EL (cell line): ENCODE measurements at places on chromosomes 1 and 21.
A peak's percentile ranks its signal among the peaks of the same experiment; 100 is the strongest.

DNA sequence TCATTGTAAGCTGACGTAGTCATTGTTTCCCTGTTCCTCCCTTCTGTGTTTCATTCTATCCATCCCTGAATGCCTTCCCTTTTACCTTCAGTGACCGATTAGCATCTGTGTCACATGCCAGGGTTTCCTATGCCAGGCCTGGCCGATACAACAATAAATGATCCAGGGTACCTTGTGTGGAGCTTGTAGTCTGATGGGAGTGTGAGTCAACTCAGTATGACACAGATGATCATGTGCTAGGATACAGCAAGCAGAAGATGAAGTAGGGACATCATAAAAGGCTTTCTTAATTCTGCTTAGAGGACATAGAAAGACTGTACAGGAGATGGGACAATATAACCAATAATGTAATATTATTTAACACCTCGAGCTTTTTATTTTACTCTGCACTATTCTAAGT lies 164.1 kb upstream of the C8B start:
- DNase-seq = no peak

GRCh38 chr1:82125119-82125518 lies 324.4 kb downstream of the ADGRL2 start:
- DNase-seq = no peak

DNA sequence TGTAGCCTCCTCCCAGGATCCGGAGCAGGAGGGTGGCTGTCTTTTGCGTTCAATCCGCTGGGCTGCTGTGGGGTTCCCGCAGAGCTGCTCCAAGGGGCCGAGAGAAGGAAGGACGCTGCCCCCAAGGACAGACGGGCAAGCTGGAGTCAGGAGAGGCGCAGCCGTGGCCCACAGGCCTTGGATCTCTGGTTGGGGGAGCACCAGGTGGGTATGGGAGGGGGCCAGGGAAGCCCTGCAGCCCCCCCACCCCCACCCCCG lies 15.9 kb upstream of the SKI start:
- DNase-seq = no peak

- DNase-seq = no peak
These were observed 19.4 kb downstream of the SEC16B start for GRCh38 chr1:177950506-177950905.

DNA sequence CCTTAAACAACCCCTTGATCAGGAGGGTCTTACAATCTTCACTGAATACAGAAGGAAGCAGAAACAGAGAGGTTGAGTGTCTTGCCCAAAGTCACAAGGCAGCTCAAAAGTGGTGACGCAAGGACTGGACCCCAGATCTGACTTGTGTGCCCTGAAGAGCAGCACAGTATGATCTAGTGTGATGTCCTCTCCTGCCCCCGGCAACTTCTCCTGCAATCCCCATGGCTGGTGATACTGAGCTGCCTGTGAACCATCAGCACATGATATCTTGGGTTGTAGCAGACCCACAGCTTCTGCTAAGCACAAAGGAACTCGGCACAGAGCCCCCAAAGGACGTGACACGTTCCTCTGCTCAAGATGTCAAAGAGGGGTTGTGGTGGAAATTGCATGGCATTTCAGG lies 51.2 kb upstream of the EDN2 start:
- DNase-seq = no peak

DNA sequence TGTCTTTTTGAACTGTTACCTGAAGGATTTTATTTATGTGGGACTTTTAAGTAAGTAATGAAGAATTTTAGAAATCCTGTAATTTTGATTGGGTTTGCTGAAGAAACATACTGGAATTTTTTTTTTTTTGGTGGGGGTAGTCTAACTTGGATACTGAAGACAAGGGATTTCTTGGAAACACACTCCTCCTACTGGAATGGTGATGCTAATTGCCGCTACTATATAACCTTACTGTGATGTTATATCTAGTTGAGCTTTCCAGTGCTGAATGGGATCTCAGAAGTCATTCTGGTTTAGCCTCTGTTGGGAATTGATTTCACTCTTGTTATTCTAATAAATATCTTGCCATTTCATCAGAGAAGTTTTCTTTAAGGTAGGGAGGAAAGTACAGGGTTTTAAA lies 8.4 kb downstream of the PPP2R5A start:
- DNase-seq = no peak

GRCh38 chr1:87706203-87706602 lies 377.5 kb downstream of the LMO4 start:
- peak; percentile 55 for DNase-seq

DNA sequence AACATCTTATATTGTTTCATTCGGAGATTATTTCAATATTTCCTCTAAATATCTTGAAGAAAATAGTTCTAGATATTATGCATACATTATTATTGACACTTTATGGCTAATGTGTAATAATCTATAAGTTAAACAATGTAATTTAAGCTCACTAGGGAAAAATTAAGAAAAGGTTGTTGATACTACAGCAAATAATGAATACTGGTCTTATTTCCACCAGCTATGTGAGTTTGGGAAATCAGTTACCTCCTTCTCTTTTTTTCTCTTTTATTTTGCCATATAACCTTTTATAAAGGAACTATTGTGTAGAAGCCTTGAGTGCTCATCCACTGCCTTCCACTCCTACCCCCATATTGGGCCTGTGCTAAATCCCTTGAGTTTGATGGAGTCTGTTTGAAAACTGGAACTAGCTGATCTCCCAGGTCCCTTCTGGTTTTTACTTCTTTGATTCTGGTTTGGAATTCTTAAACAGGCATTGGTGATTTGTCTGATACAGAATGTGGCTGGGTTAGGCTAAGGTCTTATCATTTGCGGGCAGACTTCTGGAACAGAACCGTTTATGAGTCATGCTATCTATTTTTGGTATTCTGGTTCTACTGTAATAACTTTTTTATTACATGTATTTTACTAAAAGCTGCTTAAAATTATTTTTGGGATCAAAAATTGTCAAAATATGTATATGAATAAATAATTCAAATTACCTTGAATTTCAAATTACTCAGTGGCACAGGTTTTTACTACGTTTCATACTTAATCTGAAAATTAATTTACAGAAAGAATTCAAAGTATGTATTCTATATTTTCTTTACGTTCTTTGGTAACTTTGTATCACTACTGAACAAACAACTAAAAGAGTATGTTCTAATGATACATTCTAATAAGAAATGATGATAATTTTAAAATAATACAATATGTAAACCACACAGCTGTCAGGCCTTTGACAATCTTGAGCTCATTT lies 5.0 kb upstream of the CDC14A start:
- peak; percentile 40 for DNase-seq

GRCh38 chr1:183588827-183589226 lies 1.4 kb downstream of the NCF2 start:
- DNase-seq = no peak

DNA sequence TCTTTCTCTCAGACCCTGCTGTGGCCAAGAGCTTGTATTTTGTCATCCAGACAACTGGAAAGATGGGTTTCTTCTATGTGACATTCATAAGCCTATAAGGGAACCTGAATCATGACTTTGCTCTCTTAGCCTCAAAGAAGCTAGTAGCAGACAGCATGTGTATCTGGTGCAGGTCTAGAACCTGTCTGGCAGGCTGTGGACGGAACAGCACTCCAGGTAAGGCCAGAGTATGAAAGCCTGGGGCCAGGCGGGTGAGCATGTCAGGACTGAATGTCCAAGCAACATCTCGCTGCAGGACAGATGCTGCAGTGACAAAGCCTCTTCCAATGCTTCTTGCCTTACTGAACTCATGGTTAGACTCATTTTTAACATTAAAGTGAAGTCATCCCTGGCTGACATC lies 32.8 kb downstream of the AKNAD1 start:
- no peak for DNase-seq

DNA sequence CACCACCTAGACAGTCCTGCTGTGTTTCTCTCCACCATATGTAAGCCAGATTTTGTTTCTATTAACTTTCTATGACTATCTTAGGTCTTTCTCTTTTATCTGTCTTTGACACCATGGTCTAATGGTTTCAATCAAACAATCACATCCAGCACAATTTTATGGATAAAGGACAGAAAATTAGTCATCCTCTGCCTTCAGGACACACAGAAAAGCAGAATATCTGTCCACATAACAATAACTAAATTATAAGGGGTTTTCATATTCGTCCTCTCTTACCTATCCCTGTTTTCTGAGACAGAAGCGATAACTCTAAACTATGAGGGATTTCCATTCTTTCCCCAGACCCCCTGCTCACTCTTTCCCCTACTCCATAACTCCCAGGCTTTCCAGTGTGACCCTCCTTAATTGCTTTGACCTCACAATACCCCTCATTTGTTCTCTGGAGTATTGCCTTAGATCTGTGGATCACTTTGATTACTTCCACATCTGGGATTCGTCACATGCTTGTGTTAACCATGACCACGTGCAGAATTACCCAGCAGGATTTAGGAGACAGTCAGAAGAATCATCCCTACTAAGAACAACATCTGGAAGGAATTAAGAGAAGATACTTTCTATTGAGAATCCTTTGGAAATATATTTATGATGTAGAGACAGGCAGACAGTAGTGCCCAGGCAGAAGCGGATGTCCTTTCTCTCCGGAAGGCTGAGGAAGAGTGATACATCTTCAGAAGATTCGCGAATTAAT lies 108.2 kb upstream of the GREM2 start:
- peak; percentile 57 for DNase-seq

DNA sequence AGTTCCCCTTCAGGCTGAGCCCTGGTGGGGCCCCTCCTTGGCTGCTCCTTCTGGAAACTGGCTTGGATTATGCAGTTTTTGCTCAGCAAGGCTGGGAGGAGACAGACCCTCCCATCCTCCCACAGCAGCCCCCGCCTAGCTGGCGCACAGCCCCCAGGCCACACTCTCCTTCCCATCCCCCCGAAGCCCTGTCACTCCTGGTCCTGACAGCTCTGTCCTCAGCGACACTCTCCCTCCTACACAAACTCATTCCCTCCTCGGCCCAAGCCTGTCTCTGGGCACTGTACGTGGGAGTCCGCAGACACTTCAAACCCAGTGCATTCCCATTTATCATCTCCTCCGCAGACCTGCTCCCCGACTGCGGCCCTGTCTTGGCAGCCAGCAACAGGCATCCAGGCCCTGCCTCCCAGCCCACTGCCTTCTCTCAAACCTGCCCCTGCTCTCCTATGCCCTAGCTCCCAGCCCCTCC lies 25.0 kb upstream of the EPHB2 start:
- no peak for DNase-seq

- no peak for DNase-seq
These were observed 9.9 kb downstream of the MYOM3 start for GRCh38 chr1:24101796-24102586.

GRCh38 chr1:87136607-87137341 lies 191.9 kb upstream of the LMO4 start:
- DNase-seq = no peak

GRCh38 chr1:237888143-237888542 lies 2.6 kb downstream of the ZP4 start:
- no peak for DNase-seq

DNA sequence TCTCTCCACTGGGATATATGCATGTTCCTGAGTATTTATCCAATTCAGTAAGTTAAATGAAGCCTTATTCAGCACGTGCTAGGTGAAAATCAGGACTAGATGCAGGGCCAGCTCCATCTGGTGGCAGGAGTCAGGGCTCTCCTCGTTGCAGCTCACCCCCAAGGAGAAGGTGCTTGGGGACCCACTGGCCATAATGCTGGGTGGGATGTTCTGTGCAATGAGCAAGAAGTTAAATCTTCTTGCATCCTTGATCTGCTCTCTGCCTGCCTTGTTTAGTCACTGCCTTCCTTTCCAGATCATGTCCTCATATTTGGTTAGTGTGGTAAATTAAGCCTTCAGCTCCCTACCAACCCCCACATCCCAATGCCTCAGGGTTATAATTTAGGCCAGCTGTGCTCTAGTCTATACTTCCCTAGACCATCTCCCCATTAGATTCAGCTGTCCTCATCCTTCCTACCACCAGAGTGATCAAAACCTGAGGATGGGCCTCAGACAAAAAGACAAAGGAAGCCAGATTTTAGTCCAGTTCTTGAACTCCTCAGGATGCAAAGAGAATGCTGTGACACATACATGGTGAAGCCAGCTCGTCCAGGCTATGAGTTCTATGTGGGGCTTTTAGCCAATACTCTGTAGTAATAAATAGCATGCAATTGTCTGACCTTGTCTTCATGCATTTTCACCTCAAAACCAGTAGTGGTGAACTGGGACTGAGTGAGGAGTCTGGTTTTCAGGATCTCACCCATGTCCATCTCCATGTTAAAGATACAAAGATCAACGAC lies 55.9 kb downstream of the SEC16B start:
- peak; percentile 42 for DNase-seq

GRCh38 chr1:48674641-48675040 lies 102.0 kb downstream of the BEND5 start:
- DNase-seq = peak; percentile 31

DNA sequence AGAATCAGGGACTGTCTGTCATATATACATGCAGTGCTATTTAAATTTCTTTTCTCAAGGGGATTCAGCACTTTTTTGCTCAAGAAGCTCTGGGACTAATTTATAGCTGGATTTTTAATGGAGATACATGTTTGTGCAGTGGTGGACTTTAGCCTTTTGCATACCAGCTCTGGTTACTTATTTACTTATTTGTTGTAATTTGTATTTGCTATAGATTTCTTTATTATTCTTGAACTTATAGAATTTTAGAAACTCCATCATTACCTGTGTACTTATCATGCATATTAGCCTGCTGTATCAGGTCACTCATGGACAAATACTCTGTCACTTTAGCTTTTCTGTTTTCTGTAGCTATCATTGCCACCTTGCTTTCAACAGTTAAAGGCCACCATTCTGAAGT lies 1296.9 kb upstream of the TMPRSS15 start:
- DNase-seq = no peak

GRCh38 chr1:40802742-40803113 lies 19.1 kb downstream of the KCNQ4 start:
- DNase-seq = no peak

GRCh38 chr1:208449951-208450350 lies 205.8 kb upstream of the PLXNA2 start:
- DNase-seq = no peak
